A549 (cell line): ENCODE measurements at places on chromosomes 3 and 15. TPM values are rescaled to one million over a fixed set of nuclear protein-coding genes. Genes with fewer than 3 reads are reported as not detected.

FETUB gene
- polyA plus RNA-seq, result 0.06 to 0.14 TPM in 2 of 3 replicates, not detected in the other

NRROS gene
- not detected in 3 replicates for polyA plus RNA-seq

TGM5 gene
- not detected in 3 replicates for polyA plus RNA-seq

ZPLD1 gene
- 0.05 TPM in 1 of 3 replicates, not detected in the others for polyA plus RNA-seq
